ENCODE measurements at places on chromosomes 5 and 9.

DNA sequence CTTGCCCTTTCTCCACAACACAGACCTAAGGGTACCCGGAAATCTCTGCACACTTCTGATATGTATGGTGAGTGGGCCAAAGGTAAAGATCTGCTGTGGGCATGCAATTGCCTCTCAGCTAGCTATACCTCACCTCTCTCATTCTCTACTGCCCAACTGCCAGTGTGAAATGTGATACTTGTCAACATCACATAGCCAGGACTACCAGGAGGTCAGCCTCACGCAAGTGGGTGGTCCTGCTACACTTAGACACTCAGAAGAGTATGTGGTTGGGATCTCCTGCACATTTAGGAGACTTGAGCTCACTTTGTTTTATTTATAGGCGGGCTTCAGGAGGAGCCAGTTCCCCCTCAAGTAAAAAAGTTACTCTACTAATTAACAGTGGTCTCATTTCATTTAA lies 88.0 kb upstream of the MAN2A1 start:
- DNase-seq: no peak

- no peak for DNase-seq
Measured at GRCh38 chr9:114754581-114754980, 51.3 kb downstream of the TNFSF15 start.

DNA sequence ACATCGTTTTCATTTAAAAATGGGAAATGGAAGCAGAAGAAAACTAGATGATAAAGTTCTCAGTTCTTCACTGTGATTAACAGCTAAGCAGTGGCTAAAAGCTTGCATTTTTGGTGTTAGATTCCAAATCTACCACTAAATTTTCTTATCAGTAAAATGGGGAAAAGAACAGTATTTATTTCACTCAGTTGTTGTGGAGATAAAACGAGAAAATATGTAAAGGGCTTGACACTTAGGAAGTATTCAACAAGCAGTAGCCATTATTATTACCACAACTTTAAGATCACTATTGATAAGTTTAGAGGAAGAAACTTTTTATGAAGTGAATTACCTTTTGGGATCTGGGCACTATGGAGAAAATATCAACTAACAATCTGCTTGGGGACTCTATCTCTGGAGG lies 4.5 kb downstream of the STOM start:
- DNase-seq: no peak

DNA sequence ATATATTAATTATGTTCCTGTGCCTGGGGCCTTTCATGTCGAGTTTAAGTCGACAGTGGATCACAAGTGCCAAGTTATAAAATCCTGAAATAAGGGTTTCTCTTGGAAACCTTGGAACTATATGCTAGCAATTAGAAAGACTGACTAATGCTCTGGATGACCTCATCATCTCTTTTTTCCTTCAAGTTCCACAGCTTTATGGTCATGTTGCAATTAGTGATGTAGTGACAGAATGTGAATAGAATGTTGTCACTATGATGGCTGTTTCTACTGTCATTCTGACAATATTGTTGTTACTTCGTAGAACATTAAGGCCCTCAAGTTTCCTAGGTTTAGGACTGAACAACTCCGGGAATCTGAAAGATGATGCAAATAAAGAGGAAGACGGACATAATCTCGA lies 368.0 kb upstream of the SEMA6A start:
- no peak for DNase-seq

- no peak for DNase-seq
Measured at GRCh38 chr5:124935065-124935464, 188.6 kb upstream of the ZNF608 start.

GRCh38 chr5:10859393-10860195 lies 98.6 kb upstream of the DAP start:
- no peak for DNase-seq

DNA sequence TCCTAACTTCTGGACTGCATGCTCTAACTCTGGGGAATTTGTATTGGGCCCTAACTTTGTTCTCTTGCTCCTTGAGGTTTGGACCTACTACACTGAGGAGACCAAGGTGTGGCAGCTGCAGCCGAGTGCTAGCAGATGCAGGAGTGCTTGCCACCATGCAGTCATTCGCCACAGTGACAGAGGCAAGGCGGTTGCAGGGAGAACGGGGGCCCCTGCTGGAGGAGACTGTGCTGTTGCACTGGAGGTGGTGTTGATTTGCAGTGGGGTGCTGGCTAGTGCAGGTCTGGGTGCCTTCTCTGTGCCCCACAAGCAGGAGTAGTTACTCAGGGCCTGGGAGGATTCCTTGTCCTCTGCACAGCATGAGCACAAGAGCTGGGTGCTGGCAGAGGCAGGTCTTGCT lies 22.4 kb upstream of the DIRAS2 start:
- DNase-seq: no peak

GRCh38 chr5:55936100-55936693 lies 58.6 kb downstream of the IL6ST start:
- DNase-seq: peak; percentile 41

- DNase-seq: no peak
Measured at GRCh38 chr9:71587576-71588362, 180.5 kb downstream of the CEMIP2 start.

- DNase-seq: no peak
Measured at GRCh38 chr5:135452321-135453030, at the start of gene TIFAB. Gene TIFAB, minus strand, starts transcription at chr5:135452351. Its CDS starts 2,412 bp downstream, at chr5:135449939.

GRCh38 chr5:14109041-14109747 lies 33.9 kb upstream of the TRIO start:
- DNase-seq: no peak

DNA sequence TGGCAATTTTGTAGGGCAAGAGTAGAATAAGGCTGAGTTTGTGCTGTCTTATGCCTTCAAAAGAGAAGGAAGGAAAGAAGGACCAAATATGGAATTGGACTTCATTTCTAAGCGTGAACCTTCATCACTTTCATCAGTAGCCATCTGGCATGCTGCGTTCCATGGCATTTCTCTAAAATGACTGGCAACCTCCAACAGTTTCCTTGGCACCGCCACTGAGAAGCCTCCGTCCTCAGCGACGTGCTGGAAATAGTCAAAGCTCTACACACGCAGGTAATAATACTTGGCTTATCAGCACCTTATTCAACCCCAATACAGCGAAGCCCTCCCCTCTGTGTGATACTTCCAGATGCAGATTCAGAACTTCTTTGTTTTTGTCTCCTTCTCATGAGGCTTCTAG lies 169.7 kb upstream of the CD180 start:
- DNase-seq: no peak

DNA sequence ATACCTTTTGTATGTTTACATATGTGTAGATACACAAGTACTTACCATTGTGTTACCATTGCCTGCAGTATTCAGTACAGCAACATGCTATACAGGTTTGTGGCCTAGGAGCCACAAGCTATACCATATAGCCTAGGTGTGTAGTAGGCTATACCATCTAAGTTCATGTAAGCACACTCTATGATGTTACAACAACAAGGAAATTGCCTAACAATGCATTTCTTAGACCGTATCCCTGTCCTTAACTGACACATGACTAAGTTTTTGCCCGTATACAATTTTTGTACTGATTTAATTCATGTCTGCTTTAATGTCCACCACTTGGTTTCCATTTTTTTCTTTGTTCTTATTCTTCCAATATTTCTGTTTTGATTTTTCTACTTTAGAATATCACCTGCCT lies 18.5 kb downstream of the TNPO1 start:
- DNase-seq: no peak

GRCh38 chr9:89635816-89636215 lies 31.0 kb downstream of the GADD45G start:
- no peak for DNase-seq

- DNase-seq: no peak
Measured at GRCh38 chr9:31188496-31188895, 1195.9 kb upstream of the ACO1 start.

- DNase-seq: no peak
Measured at GRCh38 chr9:112970939-112971338, 41.1 kb downstream of the ZNF883 start.

- DNase-seq: no peak
Measured at GRCh38 chr9:87497604-87498045, at the start of gene DAPK1. Gene DAPK1, plus strand, starts transcription at chr9:87497867. Its CDS starts 1,211 bp downstream, at chr9:87499078.

GRCh38 chr9:92714787-92715487 lies 45.0 kb upstream of the IPPK start:
- DNase-seq: no peak

DNA sequence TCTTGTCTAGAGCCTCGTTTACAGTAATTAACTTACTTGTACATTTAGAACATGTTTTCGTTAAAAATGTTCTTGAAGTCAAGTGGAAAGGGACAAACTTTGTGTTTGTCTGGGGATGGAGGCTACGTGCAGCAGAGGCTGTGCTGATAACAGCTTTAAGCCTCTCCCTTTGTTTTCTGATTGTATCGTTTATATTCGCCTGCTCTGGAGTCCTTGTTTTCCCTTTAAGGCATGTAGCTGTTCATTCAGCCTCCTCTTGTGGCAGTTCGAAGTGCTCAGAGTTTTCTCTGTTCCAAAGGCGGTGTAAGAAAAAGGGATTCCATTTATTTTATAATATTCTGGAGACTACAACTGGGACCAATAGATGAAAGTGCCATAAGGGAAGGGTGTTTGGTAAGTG lies 1.9 kb downstream of the SLC36A1 start:
- no peak for DNase-seq

GRCh38 chr9:27558307-27558706 lies 15.0 kb downstream of the C9orf72 start:
- DNase-seq: no peak

DNA sequence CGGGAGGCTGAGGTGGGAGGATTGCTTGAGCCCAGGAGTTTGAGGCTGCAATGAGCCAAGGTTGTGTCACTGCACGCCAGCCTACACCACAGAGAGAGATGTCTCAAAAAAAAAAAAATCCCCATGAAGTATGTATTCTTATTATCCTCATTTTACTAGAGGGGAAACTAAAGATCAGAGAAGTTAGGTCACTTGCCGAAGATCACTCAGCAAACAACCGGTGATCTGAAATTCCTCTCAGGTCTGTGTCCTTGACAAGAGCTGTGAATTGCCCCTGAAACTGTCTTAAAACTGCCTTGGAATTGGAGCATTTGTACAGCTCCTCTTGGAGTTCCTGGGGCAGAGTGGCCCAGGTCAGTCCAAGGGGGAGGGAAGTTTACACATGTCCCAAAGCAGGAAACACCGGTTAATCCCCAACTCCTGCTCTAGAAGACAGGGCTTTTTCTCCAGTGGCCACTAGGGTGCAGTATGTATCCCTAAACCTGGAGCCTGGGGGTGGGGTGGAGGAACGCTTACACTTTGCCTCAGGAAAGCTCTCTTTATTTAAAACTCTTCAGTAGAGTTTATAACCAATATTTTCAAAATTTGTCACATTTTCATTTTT lies 27.6 kb downstream of the AQP7 start:
- DNase-seq: peak; percentile 46

DNA sequence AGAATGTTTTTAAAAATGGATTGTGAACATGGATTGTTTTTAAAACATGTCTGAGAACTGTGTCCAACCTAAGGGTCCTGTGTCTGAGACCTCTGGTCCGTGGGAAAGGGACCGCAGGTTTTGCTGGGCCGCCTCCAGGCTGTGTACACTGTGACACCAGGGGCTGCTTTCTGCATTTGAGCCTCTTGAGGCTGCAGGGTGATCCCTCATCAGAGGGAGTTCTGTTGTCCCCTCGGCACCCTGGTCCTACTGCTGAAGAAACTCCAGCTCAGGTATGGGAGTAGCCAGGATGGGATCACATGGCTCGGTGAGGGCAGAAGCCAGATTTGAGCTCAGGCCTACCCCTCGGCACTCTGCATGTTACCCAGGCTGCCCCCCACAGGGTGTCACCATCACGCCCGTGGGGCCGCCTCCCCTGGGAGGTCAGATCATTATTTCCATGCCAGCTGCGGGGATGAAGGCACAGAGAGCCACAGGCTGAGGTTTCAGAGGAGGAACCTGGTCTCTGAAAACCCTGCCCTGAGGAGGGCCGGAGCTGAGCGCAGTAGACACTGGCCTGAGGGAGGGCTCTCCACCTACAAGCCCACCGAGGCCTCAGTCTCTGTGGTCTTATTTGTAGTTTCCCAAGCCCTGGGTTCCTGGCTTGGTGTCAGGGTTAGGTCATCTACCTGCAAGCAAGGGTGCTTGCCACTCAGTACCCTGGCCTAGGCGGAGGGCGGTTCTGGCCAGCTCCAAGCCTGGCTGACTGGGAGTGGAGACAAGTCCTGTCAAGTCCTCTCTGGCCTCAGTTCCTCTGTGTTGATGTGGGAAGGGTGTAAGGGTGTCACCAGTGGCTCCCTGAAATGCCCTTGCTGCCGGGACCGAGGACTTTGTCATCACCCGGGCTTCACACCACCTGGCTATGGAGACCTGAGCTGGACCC lies 2.8 kb downstream of the PRR7 start:
- DNase-seq: no peak

- no peak for DNase-seq
Measured at GRCh38 chr9:136935651-136936050, 8.9 kb downstream of the FBXW5 start.

GRCh38 chr9:14529054-14529453 lies 164.2 kb downstream of the ZDHHC21 start:
- no peak for DNase-seq

GRCh38 chr5:126003309-126003708 lies 419.9 kb upstream of the GRAMD2B start:
- DNase-seq: no peak

GRCh38 chr5:179301376-179301775 lies 43.9 kb downstream of the ADAMTS2 start:
- DNase-seq: no peak

GRCh38 chr9:113125386-113126035 lies 25.3 kb upstream of the SLC31A2 start:
- no peak for DNase-seq

DNA sequence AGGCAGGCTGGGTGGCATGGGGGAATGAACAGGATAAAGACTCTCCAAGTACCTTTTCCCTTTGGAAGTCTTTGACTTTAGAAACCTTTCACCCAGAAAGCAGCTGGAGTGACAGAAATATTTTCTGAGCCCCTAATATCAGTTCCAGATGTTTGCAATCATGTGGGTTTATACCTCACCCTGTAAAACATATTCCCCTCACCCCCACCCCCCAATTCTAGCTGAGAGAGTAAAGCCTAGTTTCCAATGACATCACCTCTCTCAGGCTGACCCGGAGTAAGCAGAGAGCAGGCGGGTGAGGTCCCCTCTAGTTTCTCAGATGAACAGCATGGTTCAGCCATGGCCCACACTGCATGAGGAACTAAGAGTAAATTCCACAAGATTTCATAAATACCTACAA lies 82.9 kb upstream of the TRIM32 start:
- DNase-seq: no peak

GRCh38 chr9:15521254-15521653 lies 10.5 kb upstream of the PSIP1 start:
- no peak for DNase-seq

DNA sequence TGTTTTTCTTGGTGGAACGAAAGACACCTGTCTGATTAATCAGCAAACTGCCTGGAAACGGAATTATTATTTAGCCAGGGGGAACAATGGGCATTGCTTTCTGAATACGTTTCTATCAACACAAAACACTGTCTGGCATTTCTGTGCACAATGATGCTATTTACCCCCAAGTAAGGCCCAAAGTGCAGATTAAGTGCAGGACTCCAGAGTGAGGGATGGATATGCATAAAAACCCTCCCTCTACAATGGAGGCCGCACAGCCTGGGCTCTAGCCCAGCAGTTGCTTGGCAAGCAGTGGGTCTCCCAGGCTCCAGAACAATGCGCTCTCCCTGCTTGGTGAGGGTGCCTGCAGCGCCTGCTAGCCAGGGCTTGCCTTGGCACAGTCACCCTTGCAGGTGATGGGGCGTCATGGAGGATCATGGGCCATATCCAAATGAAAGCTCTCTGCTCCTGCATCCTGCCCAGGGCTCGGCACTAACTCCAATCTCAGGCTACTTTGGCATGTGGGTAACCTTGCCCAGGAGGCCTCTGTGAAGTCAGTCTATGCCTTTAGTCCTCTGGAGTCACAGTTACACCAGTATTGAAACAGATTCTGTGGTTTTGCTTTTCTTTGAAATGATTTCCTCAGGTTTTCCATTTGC lies 11.5 kb upstream of the SPATA24 start:
- DNase-seq: no peak
